ENCODE measurements at places on chromosomes 12 and 14. TPM values are rescaled to one million over a fixed set of nuclear protein-coding genes. Genes with fewer than 3 reads are reported as not detected.

GRCh38 chr12:33115716-33116115 is 219.1 kb upstream of the PKP2 start:
- H3K27me3 ChIP-seq = peaks cover 3% of the 10 kb centered on the region
- DNase-seq = no peak
- no peaks in the 10 kb centered on the region for H3K4me1 ChIP-seq
- H3K27ac ChIP-seq = no peak overlapping the region

Gene MEG3
- total RNA-seq = not detected

- H3K4me3 ChIP-seq = no peak overlapping the region
- H3K27me3 ChIP-seq = no peaks in the 10 kb centered on the region
- no peaks in the 10 kb centered on the region for H3K36me3 ChIP-seq
- H3K27ac ChIP-seq = no peak overlapping the region
Measured at GRCh38 chr12:4191642-4192041, 81.9 kb upstream of the CCND2 start.

DNA sequence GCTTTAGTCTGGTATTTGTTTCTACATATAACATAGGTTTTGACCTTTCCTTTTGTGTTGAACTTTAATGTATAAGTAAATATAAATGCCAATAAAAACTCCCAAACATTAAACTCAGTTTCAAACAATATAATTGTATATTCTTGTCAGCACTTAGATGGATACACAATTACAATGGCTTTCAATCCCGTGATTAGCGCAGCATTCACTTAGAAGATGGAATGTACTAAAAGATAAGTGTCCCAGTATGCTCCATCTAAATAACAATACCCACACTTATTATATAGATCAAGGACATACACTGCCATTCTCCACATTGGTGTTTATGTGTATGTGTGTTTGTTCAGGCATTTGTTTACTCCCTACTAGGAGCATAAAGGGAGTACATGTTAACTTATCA is 193.1 kb downstream of the SOX5 start:
- no peaks in the 10 kb centered on the region for H3K4me1 ChIP-seq
- no peaks in the 10 kb centered on the region for H3K36me3 ChIP-seq
- no peaks in the 10 kb centered on the region for H3K27me3 ChIP-seq
- H3K27ac ChIP-seq = no peak overlapping the region
- DNase-seq = no peak
- H3K4me3 ChIP-seq = no peak overlapping the region

Gene CFAP251
- 0.82 TPM for total RNA-seq

Gene LRRC10
- total RNA-seq = not detected

Gene OVCH1
- not detected for total RNA-seq

Data from naive thymus-derived CD8-positive, alpha-beta T cell (primary cell).